Ecto neural progenitor cell (in vitro differentiated cells): ENCODE measurements at places on chromosomes 3 and 15.
A peak's percentile ranks its signal among the peaks of the same experiment; 100 is the strongest.

DNA sequence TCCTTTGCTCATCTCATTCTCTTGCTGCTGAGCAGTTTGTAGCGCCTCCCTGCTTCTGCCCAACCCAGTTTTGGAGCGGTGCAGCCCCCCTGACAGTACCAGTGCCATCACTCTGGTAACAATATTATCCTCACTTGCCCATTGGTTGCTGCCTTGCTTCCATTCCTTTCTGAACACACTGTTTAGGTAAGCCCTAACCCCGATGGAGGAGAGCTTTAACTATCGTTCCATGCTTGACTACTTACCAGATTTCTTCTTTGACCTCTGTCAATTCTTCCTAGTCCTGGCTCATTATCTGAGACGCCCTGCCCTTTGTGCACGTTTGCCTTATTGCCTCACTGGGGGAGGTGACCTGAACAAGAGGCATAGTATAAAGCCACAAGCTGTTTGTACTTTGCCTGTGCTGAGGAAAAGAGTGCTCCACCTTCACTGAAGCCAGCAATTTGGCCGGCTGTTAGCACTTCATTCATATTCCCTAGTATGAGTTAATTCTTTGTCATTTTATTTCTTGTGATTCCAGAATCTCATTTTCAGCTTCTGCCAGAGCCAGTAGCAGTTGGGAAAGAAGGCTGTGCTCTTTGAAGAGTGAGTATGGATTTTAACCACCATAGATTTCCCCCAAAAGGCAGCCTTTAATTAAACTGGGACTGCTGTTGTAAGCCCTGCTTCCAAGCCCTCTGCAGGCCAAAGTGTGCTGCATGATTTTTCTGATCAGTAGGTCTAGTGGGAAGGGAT lies 11.9 kb downstream of the ABHD6 start:
- DNase-seq, result peak; percentile 69

GRCh38 chr15:88098361-88098760 lies 158.2 kb downstream of the NTRK3 start:
- DNase-seq, result no peak

DNA sequence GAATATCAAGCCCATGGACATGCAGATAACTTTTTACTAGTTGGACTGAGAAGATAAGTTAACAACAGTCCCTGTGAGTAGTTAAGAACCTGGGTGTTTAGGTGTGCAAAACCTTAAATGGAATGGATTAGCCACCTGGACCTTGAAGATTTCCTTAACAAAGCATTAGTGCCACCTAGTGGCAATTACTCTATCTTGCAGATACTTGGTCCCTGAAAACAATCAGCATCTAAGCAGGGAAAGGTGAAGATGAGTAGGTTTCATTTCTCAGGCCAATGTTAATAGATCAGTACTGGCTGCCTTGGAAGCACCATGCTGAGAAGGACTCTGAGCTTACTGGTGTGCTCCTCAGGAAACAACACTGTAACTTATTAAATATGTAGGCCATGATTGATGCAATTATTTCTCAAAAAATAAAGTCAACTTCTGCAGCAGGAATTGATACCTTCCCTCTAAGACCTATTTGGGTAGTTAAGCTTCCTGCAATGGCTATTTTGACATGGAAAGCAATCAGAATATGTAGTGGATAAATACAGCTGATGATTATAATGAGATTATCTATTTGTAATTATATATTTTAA lies 329.4 kb downstream of the TBC1D5 start:
- DNase-seq, result no peak

DNA sequence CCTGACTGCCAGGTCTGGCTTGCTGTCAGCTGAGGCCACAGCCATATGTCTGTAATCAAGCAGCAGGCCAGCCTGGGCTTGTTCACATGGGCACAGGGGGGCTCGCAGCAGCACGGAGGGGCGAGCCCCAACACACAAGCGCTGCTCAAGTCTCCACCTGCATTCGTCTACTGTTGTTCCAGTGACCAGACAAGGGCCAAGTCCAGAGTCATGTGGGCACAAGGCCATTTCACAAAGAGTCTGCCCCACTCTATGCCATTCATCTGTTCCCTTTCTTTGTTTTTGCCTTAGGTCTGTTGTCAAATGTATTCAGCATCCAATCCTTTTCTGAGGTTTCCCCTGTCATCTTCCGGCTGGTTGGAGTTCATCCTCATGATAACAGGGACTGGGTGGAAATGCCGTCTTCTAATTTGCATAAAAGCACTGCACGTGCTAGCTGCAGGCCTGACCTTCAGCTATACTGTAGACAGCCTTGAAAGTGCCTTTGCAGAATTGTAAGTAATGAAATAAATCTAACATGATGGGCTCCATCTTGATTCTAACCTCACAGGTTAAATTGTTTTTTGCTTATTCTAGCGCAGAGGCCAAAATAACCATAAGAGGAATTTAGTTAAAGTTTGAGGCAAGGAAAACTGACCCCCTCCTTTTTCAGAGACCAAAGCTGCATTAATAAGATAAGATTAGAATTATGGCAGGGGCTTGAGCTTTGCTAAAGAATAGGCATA lies 28.6 kb upstream of the KBTBD12 start:
- DNase-seq, result no peak

DNA sequence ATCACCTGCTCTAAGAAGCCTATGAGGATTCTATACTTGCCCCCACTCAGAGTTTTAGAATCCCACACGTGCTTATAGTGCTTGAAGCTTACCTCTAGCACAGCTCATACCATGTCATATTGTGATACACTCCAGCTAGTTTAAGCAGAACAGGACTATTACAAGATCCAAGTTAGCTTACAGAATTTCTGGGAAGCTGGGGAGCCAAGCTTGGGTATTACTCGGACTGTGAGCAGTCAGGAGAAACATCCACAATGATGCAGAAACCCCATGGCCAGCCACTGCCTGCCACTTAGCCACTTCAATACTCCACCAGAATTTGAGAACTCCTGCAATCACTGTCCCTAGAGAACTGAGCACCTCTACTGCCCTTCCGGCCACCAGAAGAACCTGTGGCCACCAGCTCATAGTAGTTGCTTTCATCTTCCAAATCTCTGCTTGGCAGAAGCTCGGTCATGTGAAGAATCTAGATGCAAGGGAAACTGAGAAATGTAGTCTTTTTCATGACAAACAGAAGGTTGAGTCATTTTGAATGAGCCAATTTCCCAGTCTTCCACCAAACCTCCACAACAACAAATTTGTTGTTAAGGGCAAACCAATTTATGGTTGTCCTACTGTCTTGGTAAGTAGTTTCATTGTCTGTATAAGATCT lies 27.7 kb upstream of the SSR3 start:
- no peak for DNase-seq

DNA sequence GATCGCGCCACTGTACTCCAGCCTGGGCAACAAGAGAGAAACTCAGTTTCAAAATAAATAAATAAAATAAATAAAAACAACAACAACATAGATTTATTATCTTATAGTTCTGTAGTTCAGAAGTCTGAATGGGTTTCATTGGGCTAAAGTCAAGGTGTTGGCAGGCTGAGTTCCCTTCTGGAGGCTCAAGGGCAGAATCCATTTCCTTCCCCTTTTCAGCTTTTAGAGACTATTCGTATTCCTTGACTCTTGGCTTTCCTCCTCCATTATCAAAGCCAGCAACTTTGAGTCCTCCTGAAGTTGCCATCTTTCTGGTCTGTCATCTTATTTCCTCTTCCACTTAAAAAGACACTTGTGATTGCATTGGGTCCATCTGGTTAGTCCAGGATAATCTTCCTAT lies 12.1 kb downstream of the BLM start:
- DNase-seq, result no peak

DNA sequence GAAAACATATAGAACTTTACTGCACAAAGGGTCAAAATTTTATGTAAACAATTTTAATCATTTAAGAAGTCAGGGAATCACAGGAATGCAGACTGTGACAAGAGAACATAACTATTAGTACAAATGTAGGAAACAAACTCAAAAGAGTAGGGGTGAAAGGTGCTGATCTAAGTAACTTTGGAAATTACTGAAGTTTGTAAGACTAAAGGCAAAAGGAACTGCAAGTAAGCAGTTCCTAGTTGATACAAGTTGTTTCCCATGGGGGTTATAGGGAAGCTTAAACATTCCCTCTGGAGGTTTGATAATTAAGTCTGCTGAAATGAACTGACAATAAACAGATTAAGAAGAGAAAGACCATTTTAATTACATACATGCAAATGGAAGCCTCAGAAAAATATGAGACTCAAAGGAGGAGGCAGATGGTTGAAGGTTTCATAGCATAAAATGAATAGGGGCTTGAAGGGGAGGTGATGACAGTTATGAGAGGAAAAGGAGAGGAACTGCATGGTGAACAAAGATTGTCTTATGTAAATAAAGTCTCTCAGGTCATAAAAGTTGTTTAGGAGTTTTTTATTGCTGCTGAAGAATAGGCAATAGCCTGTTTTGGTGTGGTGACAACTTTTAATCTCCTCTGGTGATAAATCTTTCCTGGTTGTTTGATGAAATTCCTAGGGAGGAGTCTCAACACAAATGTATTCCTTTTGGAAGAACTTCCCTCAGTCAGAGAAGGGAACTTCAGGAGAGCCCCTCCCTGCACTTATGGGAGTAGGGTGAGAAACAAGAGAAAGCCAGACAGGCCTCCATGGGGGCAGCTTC lies 17.1 kb downstream of the SETMAR start:
- DNase-seq, result no peak

DNA sequence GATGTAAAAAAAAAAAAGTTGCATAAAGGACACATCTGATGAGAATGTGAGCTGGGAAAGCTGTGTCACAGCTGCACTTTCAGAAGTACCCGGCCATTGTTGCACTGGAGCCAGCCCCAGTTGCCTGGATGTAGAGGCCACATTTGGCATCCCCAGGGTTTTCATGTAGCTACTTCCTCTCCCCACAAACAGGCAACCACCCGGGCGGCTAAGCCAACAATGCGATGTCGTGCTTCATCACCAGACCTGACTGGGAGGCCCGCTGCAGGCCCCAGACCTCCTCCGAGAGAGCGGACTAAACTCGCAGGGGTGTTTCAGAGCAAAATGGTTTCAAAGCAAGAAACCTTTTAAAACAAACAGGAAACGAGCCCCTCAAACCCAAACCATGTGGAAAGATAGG lies 142.3 kb downstream of the TMCO5A start:
- peak; percentile 64 for DNase-seq

DNA sequence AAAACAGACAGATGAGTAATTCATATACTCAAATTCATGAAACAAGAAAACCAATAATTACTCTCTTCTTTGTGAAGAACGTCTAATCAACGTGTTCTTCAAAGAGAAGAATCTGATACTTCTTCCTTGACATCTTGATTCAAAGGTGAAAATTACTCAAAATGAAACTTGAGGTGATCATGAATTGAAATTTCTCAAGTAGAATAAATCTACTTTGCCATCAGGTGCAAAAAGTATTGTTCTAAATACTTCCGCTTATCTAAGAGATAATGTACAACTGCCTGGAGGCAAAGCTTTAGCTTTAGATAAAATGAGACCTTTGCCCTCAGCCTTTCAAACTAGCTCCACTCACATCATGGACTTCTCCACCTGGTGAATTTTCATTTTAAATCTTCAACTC lies 13.9 kb upstream of the XXYLT1 start:
- DNase-seq, result no peak

DNA sequence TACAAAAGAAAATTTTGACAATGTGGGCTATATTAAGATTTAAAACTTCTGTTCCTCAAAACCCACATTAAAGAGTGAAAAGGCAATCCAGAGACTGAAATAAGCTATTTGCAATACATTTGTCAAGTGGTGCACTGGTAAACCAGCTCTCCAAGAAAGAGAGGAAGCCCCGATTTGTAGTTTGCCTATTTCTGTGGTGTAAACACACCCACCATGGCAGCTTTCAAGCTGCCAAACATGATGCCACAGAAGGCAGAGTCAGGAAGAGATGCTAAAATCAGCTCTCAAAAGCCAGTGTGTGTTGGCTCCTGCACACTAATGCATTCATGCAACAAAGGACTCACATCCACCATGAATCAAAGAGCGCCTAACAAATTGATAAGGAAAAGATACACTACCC lies 17.5 kb downstream of the RFTN1 start:
- no peak for DNase-seq

DNA sequence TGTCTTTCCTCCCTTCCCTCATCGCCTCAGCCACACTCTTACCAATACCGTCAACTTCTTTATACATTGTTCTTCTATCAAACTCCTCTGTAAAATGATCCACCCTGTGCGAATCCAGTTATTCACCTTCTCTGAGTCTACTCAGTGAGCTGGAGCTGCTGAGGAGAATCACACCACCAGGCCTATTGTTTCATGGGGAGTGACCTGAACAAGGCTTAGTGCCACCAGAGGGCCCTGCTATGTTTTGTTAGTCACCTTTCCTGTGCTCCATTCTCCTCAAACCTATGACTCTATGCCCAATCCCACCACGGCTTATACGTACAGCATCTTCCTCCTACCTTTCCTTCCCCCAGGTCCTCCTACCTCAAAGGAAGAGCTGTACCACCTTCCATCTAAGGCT lies 50.4 kb upstream of the MED12L start:
- DNase-seq, result no peak

DNA sequence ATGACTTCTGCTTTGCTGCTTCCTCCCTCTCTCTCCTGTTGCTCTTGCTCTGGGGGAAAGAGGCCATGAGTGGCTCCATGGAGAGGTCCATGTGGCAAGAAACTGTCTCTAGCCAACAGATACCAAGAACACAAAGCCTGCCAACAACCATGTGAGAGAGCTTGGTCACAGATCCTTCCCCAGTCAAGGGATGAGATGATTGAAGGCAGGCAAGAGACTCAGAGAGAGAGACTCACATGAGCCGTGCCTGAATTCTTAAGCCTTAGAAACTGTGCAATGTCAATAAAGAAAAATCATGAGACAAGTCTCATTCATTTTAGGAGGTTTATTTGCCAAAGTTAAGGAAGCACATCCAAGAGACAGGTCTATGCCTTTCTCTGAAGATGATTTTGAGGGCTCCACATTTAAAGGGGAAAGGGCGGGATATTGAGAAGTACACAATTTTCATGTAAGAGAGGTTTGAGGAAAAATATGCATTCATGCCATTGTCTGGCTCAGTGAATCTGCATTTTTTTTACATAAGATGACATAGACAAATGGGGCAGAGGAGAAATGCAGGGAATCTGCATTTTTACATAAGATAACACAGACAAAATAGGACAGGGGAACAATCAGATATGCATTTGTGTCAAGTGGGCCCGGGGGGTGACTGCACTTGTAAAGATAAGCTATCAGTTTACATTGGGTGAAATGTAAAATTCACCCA lies 59.5 kb upstream of the SUCLG2 start:
- DNase-seq, result no peak

DNA sequence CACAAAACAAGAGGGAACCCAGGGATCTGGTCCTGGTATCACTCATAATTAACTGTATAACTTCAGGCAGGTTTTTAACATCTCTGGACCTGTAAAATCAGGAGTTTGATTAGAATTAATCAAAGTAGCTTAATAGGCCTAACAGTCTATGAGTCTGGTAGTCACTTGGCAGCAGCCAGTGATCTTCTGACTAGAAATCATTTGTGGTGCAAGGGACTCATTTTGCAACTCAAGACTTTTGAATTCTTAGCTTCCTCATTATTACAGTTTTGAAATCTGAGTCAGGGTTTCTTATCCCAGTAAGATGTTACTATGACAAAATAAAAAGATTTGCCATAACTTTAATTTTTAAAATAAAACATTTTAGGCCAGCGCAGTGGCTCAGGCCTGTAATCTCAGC lies 70.8 kb downstream of the TMCC1 start:
- no peak for DNase-seq

GRCh38 chr3:70177881-70178645 lies 134.4 kb downstream of the MDFIC2 start:
- no peak for DNase-seq

- DNase-seq, result no peak
Measured at GRCh38 chr15:91572110-91572509, 281.4 kb upstream of the SLCO3A1 start.

- no peak for DNase-seq
Measured at GRCh38 chr15:59364248-59364647, 8.4 kb downstream of the MYO1E start.
